ENCODE measurements at places on chromosomes 5 and 9.
A peak's percentile ranks its signal among the peaks of the same experiment; 100 is the strongest.

DNA sequence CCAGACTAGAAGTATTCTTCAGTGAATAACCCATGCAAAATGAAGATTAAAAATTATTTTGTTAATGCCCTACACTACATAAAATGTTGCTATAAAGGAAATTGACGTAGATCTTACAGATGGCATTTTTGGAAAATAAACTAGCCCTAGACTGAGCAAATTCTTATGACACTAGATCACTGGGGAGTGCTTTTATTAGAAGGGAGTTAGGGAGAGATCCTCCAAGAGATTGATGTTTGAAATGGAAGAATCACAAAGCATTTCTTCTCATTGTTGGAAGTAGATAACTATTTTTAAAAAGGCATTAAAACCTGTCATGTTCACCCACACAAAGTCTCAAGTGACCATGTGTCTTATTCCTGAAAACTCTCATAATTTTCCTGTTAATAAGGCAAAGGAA lies 351.1 kb upstream of the TLE4 start:
- no peak for DNase-seq

DNA sequence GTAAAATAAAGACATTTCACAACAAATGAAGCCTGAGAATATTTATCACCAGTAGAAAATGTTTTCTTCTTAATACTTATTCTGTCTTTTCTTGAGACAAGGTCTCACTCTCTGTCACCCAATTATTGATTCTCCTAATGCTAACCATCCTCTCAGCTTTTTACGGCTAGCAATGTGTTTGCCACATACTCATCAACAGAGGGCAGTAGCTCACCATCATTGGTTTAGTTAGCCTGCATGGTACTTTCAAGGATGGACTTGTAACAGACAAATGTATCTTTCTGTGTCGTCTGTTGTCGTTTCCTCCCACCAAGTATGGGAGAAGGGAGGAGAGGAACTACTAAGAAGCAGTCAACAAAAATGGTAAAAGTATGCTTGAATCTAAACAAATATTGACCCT lies 5.9 kb upstream of the ACO1 start:
- DNase-seq, result peak; percentile 3

DNA sequence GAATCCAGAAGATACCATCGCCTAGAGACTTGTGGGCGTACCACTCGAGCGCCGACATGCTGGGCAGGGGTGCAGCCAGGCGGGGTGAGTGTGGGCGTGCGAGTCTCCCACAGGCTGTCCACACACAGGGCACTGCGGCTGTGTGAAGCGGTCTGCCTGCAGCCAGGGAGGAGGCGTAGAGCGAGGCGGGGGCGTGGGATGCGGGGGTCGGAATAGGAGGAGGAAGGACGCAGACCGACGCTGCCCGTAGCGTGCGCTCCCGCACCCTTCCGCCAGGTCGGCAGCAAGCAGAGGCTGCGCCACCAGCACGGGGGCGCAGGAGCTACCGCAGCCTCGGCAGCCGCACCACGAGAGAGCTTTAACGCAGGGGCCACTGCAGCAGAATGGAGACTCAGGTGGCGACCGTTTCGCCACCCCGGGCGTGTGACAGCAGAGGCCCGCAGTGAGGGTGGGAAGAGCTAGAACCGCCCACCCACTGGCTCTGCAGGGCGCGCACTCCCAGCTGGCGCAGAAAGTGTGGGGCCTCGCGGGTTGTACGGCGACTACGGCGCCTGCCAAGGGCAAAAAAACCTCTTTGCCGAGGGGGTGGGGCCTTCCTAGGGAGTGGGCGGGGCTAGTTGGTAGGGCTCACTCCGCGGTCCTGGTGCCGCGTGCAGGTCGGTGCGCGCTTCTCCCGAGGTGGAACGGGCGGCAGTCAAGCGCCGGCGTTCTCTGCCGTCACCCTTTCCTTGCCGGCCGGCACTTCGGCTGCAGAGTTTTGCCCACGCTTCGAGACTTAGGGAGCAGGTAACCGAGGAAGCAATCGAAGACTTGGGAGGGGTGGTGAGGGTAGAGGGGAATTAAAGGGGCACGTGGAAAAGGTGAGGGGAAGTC lies at the start of the genes MBLAC2 and POLR3G:
TSS of gene MBLAC2 (minus strand) at position 537 of the 873 bp plus-strand sequence. CDS start at position 58, 479 bp downstream.
TSS of gene POLR3G (plus strand) at position 630 of the 873 bp plus-strand sequence. CDS start 10,704 bp downstream, outside the sequence.
- DNase-seq, result peak; percentile 81

- no peak for DNase-seq
Measured at GRCh38 chr9:87863882-87864465, 18.7 kb upstream of the SPATA31E1 start.

- DNase-seq, result no peak
Measured at GRCh38 chr5:37871023-37871815, 31.4 kb upstream of the GDNF start.

DNA sequence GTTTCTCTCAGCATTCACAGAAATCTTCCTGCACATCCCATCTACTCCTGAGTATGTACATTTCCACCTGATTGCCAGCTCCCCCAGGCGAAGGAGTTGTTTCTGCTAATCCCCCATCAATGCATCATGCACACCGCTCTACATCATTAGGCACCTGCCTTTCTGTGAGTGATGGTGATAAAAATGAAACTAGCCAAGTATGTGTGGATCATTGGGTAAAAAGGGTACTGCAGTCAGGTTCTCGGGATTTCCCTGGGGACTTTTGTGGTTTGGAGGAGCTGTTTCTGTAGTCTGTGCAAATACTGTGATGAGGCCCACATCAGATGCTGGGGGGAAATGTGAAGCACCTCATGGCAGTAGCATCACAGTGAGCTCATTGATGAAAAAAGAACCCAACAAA lies 30.4 kb downstream of the CAMK4 start:
- peak; percentile 44 for DNase-seq

DNA sequence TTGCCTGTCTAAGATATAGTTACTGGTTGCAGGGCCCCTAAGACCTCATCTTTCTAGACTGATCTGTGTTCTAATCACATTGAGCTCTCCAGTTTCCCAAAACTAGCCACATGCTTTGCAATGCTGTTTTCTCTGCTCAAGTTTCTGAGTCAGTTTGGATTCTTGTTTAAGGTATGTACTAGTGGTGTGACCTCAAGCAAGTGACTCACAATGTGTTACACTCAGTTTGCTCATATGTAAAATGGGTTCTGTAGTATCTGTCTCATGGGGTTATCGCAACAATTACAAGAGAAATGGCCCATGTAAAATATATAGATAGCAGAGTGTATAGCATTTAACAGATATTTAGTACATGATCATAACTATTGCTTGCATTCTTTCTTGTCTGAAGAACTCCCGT lies 153.1 kb upstream of the ELL2 start:
- DNase-seq, result no peak

- DNase-seq, result no peak
Measured at GRCh38 chr5:108516785-108517184, 134.9 kb upstream of the FBXL17 start.

DNA sequence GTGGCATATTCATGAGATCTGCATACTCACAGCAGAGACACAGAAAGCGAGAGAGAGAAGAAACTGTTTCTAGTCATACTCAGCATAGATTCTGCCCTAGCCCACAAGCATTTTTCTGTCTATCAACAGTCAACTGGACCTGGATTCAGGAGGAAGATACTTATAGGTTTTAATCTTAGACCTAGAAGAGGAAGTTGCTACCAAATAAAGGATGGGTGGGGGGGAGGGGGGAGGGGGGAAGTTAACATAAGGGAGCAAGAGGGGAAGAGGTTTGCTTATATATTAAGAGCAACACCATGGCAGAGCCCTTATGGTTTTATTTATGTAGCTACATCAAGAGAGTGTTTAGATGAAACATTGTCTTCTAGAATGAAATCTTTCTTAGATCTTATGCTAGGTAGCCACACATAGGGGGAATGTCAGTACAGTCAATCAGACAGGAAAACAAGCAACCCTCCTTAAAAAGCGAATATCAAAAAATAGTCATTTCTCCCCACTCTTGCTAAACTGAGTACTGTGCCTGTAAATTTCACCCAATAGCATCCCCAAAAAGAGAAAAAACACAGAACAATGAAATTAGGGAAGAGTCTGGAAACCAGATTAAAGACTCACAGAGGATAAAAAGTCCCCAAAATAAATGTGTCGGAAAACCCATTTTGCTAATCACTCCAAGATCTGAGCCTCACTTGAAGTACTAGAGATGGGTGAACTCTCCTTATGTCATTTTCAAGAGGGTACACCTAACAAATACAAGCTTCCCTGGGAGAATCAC lies 192.7 kb upstream of the NR4A3 start:
- no peak for DNase-seq

DNA sequence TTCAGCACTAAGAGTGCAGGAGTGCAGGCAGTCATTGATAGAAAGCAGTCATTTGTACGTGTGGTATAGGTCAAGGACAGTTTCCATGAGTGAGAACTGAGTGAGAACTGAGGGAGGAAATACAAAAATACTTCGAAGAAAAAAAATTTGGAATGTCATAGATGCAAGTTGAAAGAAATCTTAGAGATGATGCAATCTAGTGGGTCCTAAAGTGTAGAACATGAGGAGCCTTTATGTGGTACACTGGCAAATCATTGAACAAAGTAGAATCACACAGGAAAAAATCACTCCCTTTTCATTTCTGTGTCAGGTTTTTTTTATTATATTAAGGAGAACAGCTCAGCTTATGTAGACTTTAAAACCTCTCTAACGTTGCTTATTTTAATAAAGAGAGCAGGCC lies 26.4 kb upstream of the SLC1A1 start:
- no peak for DNase-seq

DNA sequence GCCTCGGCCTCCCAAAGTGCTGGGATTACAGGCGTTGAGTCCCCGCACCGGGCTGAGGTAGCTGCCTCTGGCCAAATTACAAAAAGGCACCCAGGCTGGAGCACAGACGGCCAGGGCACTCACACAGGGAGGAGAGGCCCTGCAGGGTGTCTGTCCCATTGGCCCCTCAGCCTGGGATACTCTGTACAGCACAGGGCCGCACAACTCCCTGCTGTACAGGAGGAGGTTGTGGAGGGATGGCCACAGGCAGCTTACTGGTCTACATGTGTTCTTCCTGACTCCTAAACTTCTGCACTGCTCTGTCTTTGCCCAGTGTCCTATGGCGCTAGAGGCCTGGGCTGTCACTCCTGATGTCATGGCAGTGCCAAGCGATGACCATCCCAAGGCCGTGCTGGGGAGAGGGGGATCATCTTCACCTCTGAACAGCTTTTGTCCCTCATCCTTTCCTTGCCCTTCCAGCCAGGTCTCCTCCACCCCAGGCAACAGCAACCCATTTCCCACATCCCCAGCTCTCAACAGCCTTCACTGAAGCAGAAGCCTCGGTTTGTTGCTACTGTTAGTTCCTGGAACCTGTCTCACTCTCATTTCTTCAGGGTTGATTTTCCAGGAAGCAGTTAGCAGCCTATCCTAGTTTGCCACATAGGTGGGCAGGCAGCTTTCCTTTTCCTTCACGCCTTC lies 1.8 kb upstream of the CNOT6 start:
- no peak for DNase-seq

- no peak for DNase-seq
Measured at GRCh38 chr5:178685386-178686059, 44.9 kb downstream of the ZNF354A start.

DNA sequence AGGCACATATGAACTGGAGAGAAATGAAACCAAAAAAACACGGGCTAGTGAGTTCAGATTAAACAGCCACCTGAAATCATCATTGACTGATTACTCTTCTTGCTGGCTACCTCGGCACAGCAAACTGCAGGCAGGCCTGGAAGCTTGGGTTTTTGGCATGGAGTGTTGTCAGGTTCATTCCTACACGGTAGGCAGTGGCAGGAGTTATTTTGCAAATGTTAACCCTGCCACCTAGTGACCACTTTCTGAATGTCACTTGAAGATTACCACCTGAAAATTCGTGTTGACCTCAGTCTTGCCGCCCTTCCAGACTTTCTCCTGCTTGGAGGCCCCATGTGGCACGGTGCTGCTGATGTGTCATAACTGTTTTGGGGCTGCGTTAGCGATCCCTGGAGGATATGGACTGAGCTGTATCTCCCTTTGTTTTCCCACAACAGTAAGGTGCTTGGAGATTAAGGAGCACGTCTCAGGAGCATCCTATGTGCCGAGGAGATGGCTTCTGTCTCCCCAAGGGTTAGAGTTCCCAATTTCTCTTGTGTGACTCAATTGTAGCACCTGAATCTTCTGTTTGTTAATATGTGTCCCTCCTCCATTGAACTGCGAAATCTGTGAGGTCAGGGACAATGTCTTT lies 12.7 kb upstream of the CD180 start:
- peak; percentile 19 for DNase-seq

DNA sequence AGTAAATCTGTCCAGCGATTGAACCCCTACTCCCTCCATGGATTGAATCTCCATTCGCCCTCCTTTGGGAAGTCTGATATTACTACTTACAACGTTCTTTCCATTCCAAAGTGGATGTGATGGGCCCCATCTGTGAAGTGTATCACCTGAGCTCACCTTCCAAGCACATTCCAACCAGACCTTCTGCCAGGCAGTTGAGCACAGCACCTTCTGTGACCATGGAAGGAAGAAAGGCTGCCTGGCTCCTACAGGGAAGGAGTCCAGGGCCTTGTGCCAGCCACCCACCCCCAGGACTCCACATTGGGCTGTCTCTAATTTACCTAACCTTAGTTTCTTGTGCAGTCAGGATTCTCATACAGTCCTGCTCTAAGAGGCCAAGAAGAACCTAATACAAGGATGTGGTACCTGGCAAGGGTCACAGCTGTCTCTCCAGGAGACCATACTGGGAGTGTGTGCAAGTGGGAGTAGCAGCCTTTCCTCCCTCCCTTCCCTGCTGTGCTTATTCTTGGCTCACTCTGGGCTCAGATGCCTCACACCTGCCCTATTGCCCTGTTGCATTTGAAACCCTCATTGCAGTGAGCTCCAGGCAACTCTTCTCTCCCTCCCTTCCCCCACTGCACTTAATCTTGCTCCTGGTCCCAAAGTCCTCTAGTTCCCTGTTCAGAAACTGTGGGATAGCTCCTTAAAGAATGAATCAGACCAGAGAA lies 116.1 kb downstream of the NRG2 start:
- DNase-seq, result no peak

GRCh38 chr5:86008293-86008692 lies 609.4 kb upstream of the COX7C start:
- DNase-seq, result no peak

GRCh38 chr5:78046006-78046405 lies 248.5 kb downstream of the AP3B1 start:
- DNase-seq, result no peak

DNA sequence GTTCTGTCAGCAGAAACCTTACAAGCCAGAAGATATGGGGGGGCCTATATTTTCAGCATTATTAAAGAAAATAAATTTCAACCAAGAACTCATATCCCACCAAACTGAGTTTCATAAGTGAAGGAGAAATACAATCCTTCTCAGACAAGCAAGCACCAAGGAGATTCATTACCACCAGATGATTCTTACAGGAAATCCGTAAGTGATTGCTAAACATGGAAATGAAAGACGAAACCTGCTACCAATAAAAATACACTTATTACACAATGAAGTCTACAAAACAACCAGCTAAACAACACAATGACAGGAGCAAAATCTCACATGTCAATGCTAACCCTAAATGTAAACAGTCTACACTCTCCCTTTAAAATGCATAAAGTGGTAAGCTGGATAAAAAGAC lies 17.8 kb upstream of the C9orf72 start:
- no peak for DNase-seq

DNA sequence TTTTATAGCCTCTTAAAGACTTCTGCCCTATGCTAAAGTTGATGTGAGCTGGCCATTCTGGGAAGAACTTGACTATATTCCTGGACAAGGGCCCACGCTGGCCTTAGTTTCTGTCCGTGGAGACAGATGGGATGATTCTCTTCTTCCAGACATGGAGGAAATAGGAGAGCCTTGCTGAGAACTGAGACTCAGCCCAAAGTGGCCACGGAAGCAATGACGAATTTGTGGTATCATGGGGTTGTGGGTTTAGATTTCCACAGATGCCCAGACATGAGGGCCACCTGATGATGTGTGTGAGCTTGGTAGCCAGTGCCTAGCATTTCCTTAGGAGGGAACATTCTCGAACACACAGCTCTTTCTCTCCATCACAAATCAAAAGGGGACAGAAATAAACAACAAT lies 309.1 kb downstream of the NSG2 start:
- DNase-seq, result no peak

- no peak for DNase-seq
Measured at GRCh38 chr5:29193972-29194371, 1999.5 kb upstream of the CDH6 start.
